ENCODE measurements at places on chromosomes 6 and 20. TPM values are rescaled to one million over a fixed set of nuclear protein-coding genes. Genes with fewer than 3 reads are reported as not detected.

The SLC17A1 gene
- total RNA-seq = not detected

- H3K36me3 ChIP-seq = no peaks in the 10 kb centered on the region
- peaks cover 1% of the 10 kb centered on the region for H3K27me3 ChIP-seq
- no peaks in the 10 kb centered on the region for H3K4me1 ChIP-seq
These were observed 161.8 kb upstream of the AGPAT4 start for GRCh38 chr6:161435748-161436070.

GRCh38 chr6:116267836-116268588, 11.7 kb downstream of the TSPYL1 start:
- no peak for DNase-seq
- peaks cover 48% of the 10 kb centered on the region for H3K4me1 ChIP-seq
- H3K36me3 ChIP-seq = peaks cover 23% of the 10 kb centered on the region
- H3K4me3 ChIP-seq = peak overlapping the region; percentile 4
- H3K27ac ChIP-seq = peak overlapping the region; percentile 70

The GDAP1L1 gene
- total RNA-seq = not detected

The SRMS gene
- not detected for total RNA-seq

The RIPOR3 gene
- 0.13 TPM for total RNA-seq

GRCh38 chr6:47690214-47690613, 8.2 kb upstream of the ADGRF4 start:
- no peaks in the 10 kb centered on the region for H3K4me1 ChIP-seq
- H3K27me3 ChIP-seq = no peaks in the 10 kb centered on the region
- no peak overlapping the region for H3K4me3 ChIP-seq
- H3K36me3 ChIP-seq = no peaks in the 10 kb centered on the region
- H3K27ac ChIP-seq = no peak overlapping the region

The BPIFB4 gene
- not detected for total RNA-seq

The CDKN1A gene
- 488 TPM for total RNA-seq

DNA sequence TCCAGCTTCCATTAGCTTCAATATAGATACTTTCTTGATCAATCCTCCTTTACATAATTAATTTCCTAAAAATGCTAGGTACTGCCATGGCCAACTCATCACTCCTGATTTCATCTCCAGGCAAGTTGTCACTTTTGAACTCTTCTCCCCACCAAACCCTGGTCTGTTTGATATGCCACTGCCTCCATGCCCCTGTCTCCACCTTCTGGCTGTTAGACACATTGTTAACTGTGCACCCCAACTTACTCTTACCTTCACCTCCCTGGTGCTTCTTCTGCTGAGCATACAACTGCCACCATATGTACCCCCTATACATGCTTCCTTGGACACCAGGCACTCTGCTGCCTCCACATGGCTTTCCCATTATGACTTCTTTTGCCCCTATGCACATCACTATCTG, 21.9 kb upstream of the AIG1 start:
- H3K27me3 ChIP-seq = peaks cover 1% of the 10 kb centered on the region
- H3K4me1 ChIP-seq = peaks cover 10% of the 10 kb centered on the region
- H3K4me3 ChIP-seq = no peak overlapping the region
- H3K27ac ChIP-seq = no peak overlapping the region
- no peak for DNase-seq

DNA sequence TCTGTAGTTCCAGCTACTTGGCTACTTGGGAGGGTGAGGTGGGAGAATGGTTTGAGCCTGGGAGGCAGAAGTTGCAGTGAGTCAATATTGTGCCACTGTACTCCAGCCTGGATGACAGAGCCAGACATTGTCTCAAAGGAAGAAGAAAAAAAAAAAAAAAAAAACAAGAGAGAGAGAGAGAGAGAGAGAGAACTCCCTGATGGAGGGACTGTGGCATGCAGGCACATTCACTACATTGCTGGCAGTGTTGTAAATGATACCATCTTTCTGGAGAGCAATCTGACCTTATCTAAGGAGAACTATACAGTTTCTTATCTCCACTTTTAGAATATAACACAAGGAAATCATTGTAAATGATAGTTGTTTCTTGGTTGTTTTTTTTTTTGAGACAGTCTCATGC, 85.1 kb downstream of the MDN1 start:
- H3K36me3 ChIP-seq = peaks cover 37% of the 10 kb centered on the region
- H3K4me3 ChIP-seq = no peak overlapping the region
- peak; percentile 2 for DNase-seq

- DNase-seq = no peak
- H3K27ac ChIP-seq = no peak overlapping the region
- peaks cover 3% of the 10 kb centered on the region for H3K4me1 ChIP-seq
- H3K27me3 ChIP-seq = peaks cover 23% of the 10 kb centered on the region
- H3K36me3 ChIP-seq = no peaks in the 10 kb centered on the region
These were observed 193.3 kb downstream of the CLIC5 start for GRCh38 chr6:45822246-45822812.

The PSORS1C1 gene
- 2.7 TPM for total RNA-seq

DNA sequence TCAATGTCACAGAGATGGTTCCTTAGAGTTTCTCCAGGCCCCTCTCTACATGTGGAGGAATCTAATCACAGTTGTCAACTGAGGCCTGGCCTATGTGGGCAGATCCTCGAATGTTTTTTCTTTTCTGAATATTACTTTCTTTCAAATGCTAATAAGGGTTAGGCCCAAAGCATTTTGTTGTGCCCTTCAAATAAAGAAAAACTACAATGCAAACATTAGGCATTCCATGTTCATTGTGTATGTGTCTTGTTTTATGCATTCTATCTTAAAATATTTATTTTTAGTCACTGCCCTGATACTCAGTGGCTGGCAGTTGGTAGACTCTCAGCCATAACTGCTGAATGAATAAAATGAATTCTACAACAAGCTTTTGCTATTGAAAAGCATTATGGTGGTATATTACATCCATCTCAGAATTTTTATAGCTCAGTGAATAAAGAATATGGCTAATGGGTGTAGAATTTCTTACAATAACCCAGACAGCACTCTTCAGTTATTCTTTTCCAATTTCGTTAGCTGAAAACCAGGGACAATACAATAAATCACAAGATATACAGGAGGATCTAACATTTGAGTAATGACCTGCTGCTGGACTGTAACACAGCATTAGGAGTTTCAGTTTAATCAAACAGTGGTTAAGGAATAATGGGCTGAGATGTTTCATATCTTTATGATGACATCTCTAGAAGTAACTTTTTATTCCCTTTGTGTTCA, 28.3 kb downstream of the RGS17 start:
- H3K36me3 ChIP-seq = no peaks in the 10 kb centered on the region
- peaks cover 9% of the 10 kb centered on the region for H3K4me1 ChIP-seq
- H3K27me3 ChIP-seq = no peaks in the 10 kb centered on the region
- no peak for DNase-seq
- H3K27ac ChIP-seq = no peak overlapping the region

- no peak for DNase-seq
- no peak overlapping the region for H3K27ac ChIP-seq
- no peak overlapping the region for H3K4me3 ChIP-seq
- H3K36me3 ChIP-seq = no peaks in the 10 kb centered on the region
- H3K27me3 ChIP-seq = peaks cover 3% of the 10 kb centered on the region
These were observed 119.2 kb downstream of the SYCP2 start for GRCh38 chr20:59813948-59814839.

DNA sequence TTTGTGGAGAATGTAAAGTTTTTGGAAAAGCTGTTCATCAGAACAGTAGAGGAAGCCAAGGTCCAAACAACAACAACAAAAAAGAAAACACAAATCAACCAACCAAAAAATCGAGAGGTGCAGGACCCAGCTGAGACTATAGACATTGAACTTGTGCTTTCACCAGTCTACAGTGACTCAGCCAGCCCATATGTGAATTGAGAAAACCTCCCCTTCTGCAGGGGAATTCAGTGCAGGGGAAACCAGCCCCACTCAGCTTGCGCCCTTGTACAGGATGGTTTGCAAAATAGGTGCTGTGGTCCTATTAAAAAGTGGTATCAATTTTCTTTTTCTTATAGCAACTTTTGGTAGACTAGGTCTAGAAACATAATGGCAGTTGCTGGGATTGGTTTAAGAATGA, 21.3 kb downstream of the MLIP start:
- no peaks in the 10 kb centered on the region for H3K4me1 ChIP-seq
- no peak overlapping the region for H3K4me3 ChIP-seq
- H3K27me3 ChIP-seq = peaks cover 7% of the 10 kb centered on the region

The CLIC5 gene
- not detected for total RNA-seq

The ARMC2 gene
- 3.1 TPM for total RNA-seq

DNA sequence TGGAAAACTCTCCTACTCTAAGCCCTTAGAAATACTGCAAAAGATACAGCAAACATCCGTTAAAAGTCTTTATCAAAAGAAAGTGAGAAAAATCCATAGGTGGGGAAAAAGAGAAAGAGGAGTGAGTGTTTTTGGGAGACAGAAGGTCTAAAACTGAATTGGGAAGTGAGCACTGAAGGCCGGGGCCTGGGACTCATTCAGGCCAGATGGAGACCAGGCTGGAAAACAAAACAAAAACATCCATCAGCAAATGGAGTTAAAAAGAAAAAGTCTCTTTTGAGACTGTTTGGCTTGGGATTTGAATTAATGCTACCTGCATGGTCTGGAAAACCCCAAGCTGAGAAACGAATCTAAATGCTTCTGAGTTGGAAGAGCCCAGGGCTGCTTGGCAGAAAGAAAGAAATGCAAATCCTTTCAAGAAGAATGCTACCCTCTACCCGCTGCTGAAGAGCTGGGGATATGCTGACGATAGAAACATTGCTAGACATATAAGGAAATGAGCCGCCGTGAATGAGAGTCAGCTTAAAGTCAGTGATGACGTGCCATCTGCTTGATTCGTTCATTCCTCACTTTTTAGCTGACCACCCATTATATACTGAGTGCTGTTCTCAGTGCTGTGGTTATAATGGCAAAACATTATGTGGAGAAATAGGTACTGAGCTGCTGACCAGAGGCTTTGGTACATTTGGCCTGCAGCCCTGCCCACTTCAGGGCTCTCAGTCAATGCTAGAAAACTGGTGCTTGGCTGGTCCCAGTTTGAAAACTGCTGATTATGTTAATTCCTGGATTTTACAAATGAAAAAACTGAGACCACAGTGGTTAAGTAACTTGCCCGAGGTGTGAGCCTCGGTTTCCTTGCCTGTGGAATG, 28.0 kb upstream of the TULP4 start:
- peak overlapping the region; percentile 74 for H3K4me3 ChIP-seq
- peak; percentile 76 for DNase-seq
- H3K4me1 ChIP-seq = peaks cover 57% of the 10 kb centered on the region

The OOEP gene
- total RNA-seq = not detected

DNA sequence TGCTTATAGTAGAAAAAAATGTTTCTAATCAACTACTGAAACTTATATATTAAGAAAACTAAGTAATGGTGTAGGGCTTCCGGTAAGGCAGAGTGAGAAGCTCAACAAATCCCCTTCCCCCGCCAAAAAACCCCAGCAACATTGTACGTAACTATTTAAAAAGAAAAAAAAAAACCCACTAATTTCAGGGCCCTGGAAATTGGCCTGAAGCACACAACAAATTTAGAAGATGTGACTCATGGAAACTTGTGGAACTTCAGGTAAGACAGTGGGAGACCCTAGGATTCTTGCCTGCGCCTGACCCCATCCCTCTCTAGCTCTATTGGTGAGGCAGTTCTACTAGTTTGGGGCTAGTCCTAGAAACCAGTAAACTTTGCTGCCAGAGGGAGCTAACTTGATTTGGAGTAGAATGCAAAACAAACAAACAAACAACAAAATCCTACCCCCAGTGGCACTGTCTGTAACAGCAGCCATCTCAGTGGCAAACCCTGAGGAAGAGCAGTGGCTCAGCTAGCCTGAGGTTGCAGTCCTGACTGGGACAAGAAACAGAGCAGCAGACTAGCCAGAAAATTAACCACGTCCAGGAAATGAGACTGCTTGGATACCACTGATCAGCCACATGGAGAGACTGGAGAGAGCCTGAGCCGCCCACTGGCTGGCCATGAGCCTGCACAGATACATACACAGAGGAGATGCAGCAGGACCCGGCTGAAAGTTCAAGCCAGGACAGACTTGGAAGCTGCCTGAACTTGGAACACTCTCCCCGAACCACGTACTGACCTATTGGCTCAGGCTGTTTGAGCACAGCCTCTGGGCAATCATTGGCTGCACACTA, 135.1 kb downstream of the TBXT start:
- H3K4me1 ChIP-seq = peaks cover 15% of the 10 kb centered on the region
- DNase-seq = no peak
- H3K36me3 ChIP-seq = no peaks in the 10 kb centered on the region
- H3K27me3 ChIP-seq = no peaks in the 10 kb centered on the region

The RAD21L1 gene
- total RNA-seq = 0.36 TPM

The GCNT2 gene
- total RNA-seq = 0.19 TPM

DNA sequence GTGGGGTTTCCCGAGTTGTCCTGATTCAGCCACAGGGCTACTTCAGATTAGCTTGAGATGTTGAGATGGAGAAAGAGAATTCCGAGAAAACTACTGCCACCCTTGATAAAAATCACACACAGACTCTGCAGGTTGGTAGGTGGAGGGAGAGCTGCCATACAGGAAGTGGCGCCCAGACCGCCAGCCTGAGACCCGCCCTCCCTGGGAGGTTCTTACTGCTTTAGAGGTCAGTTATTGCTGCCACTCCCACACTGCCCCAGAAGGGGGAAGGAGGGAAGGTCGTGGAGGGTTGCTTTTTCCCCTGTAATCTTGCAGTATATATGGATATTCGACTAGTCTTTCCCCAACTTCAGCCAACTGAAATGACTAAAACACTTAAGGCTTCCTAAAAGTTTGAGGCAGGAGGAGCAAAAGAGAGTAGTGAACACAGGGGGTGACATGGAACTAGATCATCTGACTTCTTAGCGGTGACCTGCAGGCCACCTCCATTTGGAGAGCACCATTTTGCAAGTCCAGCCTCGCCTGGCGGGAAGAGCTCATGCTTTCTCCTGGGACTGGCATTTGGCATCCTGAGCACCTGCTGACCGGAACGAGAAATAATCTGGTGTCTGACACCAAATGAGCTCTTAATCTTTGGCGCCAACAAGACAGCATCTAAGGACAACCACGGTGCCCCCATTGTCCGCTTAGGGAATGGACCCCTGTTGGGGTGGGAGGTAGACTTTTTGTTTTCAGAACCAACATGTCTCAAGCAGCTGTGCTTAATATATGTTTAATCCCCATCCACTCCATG, 35.7 kb upstream of the SLC22A1 start:
- H3K36me3 ChIP-seq = peaks cover 34% of the 10 kb centered on the region
- H3K4me1 ChIP-seq = peaks cover 23% of the 10 kb centered on the region
- no peak overlapping the region for H3K4me3 ChIP-seq

DNA sequence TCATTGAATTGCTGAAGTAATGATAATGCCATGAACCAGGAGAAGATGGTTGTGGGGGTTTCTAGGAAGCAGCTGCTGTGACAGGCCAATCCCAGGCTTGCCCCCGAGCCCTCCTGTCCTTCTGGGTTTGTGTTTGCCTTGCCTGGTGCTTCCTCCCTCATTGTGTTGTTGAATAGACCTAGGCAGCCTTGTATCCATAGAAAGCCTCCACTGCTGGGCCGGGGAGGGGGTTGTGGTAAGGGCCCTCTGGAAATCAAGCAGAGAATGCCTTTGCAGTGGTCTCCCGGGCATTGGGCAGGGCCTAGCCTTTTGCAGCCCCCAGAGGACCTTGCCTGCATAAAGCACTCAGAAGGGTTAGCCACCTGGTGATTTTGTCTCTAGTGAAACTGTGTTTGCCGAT, 69.3 kb downstream of the CDS2 start:
- H3K4me3 ChIP-seq = no peak overlapping the region
- H3K4me1 ChIP-seq = peaks cover 20% of the 10 kb centered on the region
- H3K27ac ChIP-seq = peak overlapping the region; percentile 59
- H3K27me3 ChIP-seq = no peaks in the 10 kb centered on the region
- no peaks in the 10 kb centered on the region for H3K36me3 ChIP-seq
